ENCODE measurements at places on chromosomes 6 and 20.
A peak's percentile ranks its signal among the peaks of the same experiment; 100 is the strongest.

GRCh38 chr6:42795651-42796050 lies 13.8 kb downstream of the BICRAL start:
- no peak for DNase-seq

- no peak for DNase-seq
Observed at GRCh38 chr6:63527658-63528514, 44.4 kb upstream of the LOC128125822 start.

DNA sequence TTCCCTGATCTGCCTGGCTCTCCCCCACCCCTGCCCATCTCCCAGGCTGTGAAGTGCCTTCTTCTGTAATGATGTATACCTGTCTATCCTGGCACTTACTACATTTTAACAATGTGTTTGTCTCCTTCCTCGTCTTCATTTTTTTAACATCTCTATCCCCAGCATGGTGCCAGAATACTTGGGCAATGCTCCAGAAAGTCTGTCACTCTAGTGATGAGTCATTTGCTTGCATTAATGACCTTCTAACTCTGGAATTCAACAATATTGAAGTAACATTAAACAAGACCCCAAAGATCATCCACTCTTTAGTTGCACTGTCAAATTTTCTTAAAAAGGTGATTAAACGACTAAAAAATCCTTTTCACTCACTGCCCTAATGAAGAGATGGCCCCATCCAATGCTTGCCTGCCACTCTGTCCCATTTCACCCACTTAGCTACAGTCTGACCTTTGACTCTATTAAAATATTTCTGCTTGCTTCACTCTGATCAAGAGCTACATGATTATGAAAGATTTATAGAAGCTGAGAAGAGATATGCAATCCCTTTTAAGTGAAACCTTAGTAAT lies 7.7 kb upstream of the KLHL31 start:
- no peak for DNase-seq

- no peak for DNase-seq
Observed at GRCh38 chr20:1320902-1321653, 7.9 kb downstream of the SDCBP2 start.

DNA sequence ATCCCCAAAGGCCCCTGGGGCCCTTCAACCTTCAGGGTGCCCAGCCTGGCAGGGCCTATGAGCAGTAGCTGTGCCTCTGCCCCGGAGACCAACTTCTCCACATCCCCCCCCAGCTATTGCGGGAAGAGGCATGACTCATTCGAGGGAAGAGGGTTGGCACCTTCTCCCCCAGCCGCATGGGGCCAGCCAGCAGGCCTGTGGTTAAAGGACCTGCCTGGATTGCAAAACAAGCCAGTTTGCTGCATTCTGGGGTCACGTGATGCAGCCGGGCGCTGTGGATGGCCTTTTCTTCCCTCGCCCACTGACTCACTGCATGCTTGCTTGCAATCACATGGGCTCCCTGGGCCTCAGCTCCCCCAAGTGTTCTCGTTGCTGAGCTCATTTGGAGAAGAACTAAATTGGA lies 182.5 kb downstream of the MAFB start:
- peak; percentile 45 for DNase-seq

DNA sequence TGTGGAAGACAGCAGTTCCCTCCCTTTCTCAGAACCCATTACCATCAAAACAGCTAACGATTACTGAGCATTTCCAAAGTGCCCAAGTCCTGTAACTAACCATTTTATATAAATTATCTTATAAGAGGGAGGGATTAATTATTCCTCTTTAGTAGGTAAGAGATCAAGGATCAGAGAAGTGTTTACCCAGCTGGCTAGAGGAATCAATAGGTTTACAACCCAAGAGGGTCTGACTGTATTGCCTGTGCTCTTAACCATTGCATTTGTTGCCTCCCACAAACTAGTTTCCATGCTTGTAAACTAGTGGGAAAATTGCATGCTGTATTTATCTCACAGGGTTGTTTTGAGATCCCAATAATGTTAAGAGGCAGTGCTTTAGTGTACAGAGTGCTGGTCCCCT lies 3.7 kb upstream of the DBNDD2 start:
- no peak for DNase-seq

- no peak for DNase-seq
Observed at GRCh38 chr6:165632194-165632593, 30.8 kb downstream of the PDE10A start.

GRCh38 chr6:28864326-28864923 lies 59.4 kb downstream of the TRIM27 start:
- DNase-seq: no peak

DNA sequence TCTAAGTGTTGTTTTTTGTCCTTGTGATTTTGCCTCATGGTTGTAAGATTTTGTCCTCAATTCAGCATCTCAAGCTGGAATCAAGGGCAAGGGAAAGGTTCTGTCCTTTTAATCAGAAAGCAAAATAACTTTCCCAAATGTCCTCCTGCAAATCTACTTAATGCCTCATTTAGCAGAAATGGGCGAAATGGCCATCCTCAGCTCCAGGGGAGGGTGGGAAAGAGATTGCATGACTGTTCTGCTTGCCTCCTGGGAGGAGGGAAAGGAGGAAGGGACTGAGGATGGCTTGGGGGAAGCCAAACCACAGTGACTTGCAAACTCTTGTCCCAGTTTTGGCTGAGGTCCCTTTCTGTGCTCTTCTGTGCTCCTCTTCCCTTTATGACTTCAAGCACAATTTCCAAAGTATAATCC lies 43.4 kb downstream of the TNFAIP3 start:
- DNase-seq: no peak

DNA sequence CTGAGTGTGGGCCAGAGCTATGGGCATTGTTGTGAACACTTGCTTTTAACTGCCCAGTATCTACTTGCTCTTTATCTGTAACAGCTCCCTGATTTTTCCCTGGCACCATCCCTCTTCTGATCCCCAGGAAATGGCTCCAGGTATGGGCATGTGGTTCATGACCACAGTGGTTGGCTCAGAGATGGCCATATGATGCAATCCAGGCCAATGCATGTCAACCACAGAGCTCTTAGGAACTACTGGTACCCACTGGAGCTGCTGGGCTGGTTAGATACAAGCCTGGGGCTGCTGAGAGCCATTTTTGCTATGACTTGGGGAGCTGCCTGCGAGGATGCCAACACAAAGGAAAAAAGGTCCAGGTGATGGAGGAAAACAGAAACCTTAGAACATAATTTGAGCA lies 55.6 kb downstream of the KCNB1 start:
- DNase-seq: no peak

DNA sequence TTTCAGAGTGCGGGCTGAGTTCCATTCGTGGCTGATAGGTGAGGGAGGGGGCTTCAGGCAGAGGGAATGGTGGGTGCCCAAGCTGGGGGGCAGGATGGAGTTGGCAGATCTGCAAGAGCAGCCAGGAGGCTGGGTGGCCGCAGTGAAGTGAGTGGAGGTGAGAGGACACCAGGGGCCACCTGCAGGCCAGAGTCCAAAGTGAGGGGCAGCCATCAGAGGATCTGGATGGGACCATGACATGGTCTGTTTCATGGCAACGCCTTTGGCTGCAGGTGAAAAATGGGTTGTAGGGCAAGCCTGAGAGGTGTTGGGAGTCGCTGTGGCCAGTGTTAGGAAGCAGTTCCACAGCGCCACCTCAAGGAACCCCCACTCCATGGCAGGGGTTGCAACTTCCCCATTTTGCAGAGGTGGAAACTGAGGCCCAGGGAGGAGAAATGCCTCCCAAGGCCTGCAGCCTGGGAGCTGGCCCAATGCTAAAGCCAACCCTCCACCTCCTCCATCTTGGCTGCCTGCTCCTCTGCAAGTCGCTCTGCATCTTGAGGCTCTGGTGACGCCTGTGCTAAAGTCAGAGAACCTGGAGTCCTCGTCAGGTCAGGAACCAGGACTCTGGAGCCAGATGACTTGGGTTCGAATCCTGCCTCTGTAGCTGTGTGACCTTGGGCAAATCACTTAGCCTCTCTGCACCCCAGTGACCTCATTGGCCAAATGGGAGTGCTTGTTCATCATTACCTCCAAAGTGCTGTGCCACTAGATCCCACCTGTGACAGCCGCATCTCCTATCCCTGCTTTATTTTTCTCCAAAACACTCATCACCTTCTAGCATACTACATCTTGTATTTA lies 153.8 kb downstream of the CEBPB start:
- DNase-seq: no peak

GRCh38 chr20:3449319-3449718 lies 21.5 kb upstream of the ATRN start:
- DNase-seq: no peak

GRCh38 chr6:131353876-131354275 lies 218.6 kb downstream of the AKAP7 start:
- no peak for DNase-seq
